ENCODE measurements at places on chromosomes 2 and 18. TPM values are rescaled to one million over a fixed set of nuclear protein-coding genes. Genes with fewer than 3 reads are reported as not detected.

GRCh38 chr18:43879415-43879814, 602.1 kb upstream of the SYT4 start:
- no peak for DNase-seq

DNA sequence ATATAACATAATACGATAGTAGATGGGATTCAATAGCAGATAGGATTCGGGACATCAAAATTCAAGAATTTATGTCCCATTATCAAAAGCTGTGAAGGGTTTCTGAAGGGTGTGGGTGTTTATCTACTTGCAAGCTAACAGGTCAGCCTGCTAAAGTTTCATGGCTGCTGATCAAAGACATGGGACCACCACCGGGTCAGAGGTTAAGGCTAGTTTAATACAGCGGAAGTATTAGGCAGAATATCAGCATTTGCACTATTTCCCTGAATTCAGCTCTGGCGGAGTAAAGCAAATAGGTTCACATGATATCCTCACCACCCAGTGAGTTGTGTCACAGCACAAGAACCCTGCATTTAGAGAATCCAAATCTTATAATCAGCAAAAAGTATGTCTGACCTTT, 82.5 kb downstream of the DSEL start:
- DNase-seq = no peak

CHRND gene
- total RNA-seq = not detected

- no peak for DNase-seq
These were observed 1075.3 kb downstream of the LRP1B start for GRCh38 chr2:141055531-141055930.

SH3RF3 gene
- total RNA-seq = 0.31 TPM

DNA sequence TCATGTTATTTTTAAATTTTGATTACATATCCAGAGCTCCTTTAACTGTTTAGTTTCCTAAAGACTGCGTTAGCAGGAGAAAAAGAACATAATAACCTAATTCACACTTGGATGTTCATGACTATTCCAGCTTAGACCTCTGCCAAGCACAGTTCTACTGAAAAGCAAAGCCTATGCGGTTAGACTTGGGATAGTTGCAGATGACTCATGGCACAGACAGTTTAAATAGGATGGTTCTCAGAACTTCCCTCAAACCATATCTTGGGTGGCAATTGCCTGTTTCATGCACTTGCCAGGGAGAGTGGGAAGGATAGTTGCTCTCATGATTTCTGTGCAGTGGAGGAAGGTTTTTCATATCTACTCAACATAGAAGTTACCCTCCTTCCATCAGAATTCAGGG, 149.7 kb upstream of the KLHL29 start:
- DNase-seq = no peak

- no peak for DNase-seq
These were observed 72.0 kb downstream of the ZNF521 start for GRCh38 chr18:25279961-25280360.

GRCh38 chr2:12767996-12768624, 51.4 kb downstream of the TRIB2 start:
- no peak for DNase-seq

Data from activated naive CD8-positive, alpha-beta T cell treated with anti-CD3 and anti-CD28 coated beads, Interleukin-2, amount 10 ng/mL, durations not matched to agents 7 days and 5 days (primary cell).